Fibroblast of skin of right biceps (primary cell): ENCODE measurements at places on chromosomes 1 and 21.

- DNase-seq = peak; percentile 11
These were observed 21.8 kb upstream of the SDHB start for GRCh38 chr1:17075470-17076255.

DNA sequence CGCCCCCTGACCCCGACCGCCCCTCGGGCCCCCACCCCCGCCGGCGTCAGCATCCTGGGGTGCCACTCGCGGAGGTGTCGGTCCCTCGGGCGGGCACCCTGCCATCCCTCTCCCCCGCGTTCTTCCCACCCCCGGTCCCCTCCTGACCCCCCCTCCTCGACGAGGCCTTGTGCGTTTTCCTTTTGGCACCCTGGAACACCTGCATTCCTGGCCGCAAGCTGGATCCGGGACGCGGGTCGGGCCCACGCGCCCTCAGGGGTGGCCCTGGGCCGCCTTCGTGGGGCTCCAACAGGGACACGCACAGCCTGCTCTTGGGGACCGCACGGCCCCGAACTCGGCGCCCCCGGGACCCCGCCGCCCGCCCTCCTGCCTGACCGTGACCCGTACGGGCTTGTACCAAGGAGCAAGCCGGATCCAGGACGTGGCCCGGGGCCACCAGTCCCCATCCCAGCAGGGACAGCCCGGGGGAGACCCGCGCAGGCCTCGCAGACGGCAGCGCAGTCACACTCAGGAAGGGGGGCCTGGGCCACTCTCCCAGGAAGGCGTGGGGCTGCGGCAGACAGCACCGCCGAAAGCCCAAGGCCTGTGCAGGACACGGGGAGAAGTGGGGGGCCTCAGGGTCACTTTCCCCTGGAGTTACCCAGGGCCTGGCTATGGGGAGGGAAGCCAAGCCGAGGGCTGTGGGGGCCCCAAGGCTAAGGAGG is 579 bp upstream of the SLC19A1 start:
- DNase-seq = no peak

- DNase-seq = no peak
These were observed 37.4 kb downstream of the DENND1B start for GRCh38 chr1:197737916-197738315.

DNA sequence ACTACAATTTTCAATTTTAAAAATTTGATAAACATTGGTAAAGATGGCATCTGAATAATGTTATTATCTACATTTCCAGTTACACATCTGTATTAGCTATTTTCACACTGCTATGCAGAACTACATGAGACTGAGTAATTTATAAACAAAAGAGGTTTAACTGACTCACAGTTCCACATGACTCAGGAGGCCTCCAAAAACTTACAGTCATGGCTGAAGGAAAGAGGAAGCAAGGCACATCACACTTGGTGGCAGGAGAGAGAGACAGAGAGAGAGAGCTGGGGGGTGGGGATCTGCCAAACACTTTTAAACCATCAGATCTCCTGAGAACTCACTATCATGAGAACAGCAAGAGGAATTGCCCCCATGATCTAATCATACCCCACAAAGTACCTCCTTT is 850.0 kb downstream of the LTN1 start:
- peak; percentile 87 for DNase-seq

DNA sequence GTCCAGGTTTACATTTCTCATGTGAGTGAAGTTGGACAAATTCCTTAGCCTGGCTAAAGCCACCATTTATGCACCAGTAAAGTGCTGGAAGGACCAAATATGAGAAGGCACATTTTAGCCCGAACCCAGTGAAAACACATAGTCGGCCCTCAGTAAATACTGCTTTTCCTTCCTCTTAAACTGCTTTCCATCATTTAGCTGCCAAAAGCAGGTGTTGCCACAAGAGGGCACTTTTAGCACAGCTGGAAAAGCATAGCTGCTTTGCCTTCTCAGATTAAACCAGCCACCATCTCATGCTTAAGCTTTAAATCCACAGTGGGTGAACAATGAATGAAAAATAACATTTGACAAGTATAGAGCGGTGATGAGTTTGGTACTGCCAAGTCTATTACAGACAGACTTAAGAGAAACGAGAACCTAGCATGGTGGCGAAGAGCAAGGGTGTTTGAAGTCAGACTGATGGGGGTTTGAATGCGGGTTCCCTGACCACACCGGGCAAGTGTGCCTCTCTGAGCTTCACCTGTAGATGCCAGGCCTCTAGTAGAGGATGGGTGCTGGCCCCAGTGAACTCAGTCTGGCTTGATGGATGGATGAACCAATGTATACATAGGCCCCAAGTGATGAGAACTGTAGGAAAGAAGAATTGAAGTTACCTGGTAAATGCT is 57.8 kb downstream of the SLC35D1 start:
- DNase-seq = peak; percentile 69

DNA sequence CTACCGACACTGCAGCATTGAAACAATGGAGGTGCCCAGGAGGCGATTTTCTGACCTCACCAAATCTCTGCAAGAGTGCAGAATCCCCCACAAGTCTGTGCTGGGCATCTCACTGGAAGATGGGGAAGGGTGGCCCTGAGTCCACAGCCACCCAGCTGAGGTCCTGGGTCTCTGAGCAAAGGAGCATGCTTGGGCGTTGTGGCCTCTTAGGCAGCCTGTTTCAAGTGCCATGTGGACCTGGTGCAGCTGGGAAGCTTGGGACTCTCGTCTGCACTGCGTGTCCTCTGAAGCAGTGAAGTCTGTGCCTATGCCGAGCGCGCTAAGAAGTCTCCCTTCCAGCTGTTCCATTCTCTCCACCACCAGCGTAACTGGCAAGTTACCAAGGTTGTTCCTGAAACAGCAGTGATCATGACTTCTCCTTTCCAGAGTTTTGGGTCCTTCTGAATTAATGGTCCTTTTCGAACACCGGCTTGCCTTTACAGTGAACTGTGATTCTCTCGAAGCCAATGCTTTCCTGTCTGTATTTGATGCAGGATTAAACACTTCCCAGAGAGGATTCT is 5.0 kb upstream of the PLA2G2C start:
- no peak for DNase-seq
